ENCODE measurements at places on chromosomes 16 and 17. TPM values are rescaled to one million over a fixed set of nuclear protein-coding genes. Genes with fewer than 3 reads are reported as not detected.

DNA sequence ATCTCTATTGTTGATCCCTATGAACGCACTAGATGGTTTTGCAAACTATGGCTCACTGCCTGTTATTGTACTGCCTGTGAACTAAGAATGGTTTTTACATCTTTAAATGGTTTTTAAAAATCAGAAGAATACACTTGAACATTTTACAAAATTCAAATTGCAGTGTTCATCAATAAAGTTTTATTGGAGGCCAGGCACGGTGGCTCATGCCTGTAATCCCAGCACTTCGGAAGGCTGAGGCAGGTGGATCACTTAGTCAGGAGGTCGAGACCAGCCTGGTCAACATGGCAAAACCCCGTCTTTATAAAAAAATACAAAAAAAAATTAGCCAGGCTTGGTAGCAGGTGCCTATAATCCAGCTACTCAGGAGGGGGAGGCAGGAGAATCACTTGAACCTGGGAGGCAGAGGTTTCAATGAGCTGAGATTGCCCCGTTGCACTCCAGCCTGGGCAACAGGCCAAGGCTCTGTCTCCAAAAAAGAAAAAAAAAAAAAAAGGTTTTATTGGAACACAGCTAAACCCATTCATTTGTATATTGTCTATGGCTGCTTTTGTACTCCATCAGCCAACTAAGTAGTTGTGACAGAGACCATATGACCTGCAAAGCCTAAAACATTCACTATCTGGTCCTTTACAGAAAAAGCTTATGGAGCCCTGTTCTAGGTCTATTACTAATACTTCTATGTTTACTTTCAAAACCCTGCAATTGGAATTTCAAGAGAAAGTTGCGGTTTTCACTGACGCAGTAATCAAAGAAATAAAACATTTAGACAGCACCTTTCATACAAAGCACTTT is 18.9 kb downstream of the IKZF3 start:
- no peak for DNase-seq

The NAGLU gene
- total RNA-seq: 29.2 TPM

DNA sequence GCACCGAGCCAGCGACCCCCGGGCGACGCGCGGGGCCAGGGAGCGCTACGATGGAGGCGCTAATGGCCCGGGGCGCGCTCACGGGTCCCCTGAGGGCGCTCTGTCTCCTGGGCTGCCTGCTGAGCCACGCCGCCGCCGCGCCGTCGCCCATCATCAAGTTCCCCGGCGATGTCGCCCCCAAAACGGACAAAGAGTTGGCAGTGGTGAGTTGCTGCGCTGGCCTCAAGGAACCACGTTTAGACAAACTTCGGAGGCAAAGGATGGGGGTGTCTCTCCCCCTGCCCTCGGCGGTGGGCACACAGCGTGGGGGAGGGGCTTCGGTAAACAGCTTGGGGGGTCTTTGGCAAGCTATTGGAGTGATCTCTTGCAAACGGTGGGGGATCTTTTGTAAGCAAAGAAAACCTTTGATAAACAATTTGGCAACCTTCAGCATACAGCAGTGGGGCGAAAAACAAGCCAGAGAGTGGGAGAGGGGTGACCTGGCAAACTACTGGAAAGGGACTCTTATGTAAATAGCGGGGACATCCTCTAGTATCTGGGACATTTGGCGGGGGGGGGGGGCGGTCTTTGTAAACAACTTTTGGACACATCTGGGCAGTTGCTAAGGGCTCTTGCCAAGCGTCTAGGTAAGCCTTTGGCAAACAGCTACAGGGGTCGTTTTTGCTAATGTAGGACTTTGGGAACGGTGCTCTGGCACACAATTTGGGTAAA is 587 bp downstream of the MMP2 start:
- no peak for DNase-seq

GRCh38 chr17:41917192-41917591 is 1.6 kb downstream of the ACLY start:
- no peak for DNase-seq

- peak; percentile 56 for DNase-seq
Observed at GRCh38 chr16:1105888-1106620, 10.0 kb upstream of the C1QTNF8 start.

The CIITA gene
- total RNA-seq: 0.27 TPM

The TVP23B gene
- 33.0 TPM for total RNA-seq

DNA sequence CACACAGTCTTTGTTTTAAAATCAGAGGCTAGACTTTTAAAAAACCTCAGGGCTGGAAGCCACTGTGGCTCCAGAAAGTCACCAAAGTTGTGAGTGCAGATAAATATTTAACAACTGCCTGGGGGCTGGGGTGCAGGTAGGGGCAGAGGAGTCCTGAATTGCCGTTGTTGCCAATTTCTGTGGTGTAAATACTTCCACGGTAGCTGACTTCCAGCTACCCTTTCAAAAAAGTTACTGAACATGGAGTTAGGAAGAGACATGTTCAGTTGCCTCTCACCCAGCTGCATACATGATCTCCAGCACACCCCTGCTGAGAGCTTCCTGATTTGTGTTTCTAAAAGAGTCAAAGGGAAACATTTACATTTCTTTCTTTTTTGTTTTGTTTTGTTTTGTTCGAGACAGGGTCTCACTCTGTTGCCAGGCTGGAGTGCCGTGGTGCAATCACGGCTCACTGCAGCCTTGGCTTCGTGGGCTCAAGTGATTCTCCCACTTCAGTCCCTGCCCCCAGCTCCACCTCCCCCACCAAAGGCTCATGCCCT is 58.7 kb downstream of the PLXDC1 start:
- no peak for DNase-seq

The ZNF750 gene
- total RNA-seq: 0.14 TPM

DNA sequence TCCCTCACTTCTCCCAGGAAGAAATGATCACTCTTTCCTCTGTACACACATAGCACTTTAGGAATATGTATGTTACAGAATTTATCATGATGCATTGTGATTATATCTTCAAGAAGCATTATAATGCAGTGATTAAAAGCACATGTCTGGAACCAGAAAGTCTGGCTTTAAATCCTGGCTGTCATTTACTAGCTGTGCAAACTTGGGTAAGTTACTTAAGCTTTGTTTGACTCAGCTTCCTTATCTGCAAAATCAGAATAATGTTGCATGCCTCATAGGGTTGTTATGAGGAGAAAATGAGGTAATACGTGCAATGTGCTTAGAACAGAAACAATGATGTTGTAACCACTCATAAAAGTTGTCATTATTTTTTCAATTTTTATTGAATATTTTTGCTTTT is 156.3 kb upstream of the ZKSCAN2 start:
- DNase-seq: no peak

The PLLP gene
- 53.0 TPM for total RNA-seq

DNA sequence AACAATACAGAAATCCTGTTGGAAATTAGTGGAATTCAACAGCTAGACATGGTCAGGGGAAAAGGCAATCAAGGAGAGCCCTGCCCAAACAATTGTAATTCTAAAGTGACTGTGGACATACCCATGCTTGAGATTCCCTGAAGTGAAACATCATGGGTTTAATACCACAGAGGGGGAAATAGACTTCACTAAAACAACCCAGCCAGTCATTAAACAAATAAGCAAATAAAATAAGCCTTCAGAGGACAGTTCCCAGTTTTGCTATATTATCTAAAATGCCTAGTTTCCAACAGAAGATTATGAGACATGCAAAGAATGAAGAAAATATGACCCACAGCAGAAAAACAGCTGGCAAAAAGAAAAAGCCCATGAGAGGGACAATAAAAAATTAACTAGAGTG is 376.3 kb downstream of the CDH8 start:
- DNase-seq: no peak

- no peak for DNase-seq
Observed at GRCh38 chr17:65523853-65524664, 37.4 kb downstream of the AXIN2 start.

The KRT33B gene
- not detected for total RNA-seq

The CCL23 gene
- not detected for total RNA-seq

GRCh38 chr17:39393736-39394135 is 7.7 kb downstream of the FBXL20 start:
- no peak for DNase-seq

- no peak for DNase-seq
Observed at GRCh38 chr17:13598353-13599167, 3.2 kb downstream of the HS3ST3A1 start.

DNA sequence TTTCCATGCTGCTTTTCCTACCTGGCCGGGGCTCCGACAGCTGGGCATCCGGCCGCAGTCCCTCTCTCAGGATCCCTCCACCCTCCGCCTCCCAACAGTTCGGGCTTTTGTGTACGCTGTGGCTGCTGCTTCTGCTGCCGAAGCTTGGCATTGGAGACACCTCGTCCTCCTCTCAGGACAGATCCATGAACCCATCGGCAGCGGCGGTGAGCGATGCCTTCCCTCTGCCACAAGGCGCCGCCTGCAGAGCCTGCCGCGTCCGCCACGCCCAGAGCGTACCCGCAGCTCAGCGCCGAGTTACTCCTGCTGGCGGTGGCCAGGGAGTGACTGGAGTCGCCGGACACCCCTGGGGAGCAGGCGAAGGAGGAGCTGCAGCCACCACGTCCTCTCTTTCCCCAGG is 2032.8 kb downstream of the TP53TG3F start:
- DNase-seq: no peak

DNA sequence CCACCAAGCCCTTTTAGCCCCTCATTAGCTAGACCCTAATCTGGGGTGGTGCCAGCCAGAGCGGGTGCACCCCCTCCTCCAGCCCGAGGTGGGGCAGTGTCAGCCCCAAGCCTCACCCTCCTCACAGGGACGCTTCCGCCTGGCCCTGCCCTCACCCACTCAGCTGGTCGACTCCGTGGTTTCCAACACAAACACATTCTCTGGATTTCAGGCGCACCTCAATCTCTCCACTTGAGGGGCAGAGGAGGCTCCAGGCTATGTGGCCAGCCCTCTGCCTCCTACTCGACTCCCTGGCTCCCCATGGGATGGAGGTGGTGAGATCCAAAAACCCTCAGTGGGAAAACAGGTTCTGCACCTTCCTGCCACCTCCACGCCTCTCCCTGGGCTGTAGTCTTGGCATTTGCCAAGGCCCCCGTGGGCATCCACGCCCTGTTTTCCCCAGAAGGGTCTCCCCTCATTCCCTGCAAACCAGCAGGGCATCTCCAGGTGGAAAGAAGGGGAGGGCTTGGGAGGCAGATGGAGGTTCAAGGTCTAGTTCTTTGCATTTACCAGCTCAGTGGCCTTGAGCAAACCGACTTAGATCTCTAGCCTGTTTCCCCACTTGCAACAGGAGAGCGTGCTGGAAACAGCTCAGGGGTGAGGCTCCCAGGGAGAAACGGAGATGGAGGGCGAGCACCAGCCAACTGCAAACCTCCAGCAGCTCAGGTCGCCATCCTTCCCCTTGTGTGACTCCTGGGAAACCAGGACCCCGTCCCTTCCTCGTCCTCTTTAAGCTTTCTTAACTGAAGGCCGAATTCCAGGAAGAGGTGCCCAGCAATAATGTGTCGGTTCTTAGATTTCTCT is 1.7 kb downstream of the EMP2 start:
- DNase-seq: no peak

- DNase-seq: no peak
Observed at GRCh38 chr16:2357331-2357730, 16.8 kb upstream of the ABCA3 start.

All from Caco-2 (cell line).